ENCODE measurements at places on chromosomes 5 and 9.

GRCh38 chr9:109192732-109193361, 25.8 kb upstream of the FRRS1L start:
- no peak for DNase-seq

DNA sequence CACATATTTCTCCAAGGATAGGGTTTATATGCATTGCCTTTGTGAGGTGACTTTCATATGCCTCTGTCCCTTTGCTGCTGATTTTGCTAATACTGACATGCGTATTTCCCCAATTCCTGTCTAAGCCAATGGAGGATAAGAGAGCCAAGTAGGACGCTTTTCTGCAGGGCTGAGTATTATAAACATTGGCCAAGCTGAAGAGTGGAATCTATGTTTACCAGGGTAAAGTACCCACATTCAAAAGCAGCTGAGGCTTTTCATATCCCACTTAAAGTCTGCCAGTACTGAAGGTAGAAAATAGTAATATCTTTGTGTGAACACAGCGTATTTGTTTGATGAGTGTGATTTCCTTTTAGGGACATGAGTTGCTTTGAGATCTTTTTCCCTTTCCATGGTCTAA, 128.8 kb upstream of the GPR151 start:
- no peak for DNase-seq

DNA sequence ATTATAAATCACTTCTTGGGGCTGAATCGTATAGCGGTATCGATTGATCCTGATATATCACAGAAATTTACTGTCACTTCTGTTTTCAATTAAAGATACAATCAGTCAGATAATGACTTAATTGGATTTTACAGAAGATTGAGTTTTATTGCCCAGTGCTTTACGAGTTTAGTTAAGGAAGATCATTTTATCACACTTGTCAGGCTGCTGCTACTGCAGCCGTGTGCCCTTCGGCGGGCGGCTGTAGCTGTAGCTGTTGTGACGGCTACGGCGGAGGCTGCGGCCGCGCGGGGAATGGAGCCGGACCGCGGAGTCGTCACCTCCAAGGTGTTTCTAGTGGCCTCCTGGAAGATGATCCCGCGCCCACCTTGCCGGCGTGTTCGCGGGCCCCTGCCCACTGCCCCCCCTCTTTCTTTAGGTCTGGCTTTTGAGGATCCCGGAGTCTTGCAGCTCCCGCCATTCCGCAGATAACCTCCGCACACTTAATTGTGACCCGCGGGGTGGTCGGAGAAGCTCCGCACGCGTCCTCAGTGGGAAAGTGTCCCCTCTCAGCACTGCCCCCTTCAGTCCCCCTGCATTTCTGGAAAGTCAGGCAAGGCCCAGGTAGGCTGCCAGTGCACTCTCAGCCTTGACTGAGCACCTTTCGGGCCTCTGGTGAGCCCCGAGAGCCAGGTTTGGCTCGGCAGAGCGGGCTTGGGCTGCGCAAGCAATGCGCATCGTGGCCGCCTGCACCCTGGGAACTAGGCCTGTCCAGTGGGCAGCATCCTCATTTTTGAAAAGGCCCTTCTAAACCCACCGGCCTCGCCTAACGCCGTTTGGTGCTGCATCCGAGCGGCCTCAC, 6.9 kb upstream of the DMRT3 start:
- no peak for DNase-seq

- DNase-seq = no peak
Observed at GRCh38 chr5:107378218-107378899, 292.4 kb downstream of the EFNA5 start.

DNA sequence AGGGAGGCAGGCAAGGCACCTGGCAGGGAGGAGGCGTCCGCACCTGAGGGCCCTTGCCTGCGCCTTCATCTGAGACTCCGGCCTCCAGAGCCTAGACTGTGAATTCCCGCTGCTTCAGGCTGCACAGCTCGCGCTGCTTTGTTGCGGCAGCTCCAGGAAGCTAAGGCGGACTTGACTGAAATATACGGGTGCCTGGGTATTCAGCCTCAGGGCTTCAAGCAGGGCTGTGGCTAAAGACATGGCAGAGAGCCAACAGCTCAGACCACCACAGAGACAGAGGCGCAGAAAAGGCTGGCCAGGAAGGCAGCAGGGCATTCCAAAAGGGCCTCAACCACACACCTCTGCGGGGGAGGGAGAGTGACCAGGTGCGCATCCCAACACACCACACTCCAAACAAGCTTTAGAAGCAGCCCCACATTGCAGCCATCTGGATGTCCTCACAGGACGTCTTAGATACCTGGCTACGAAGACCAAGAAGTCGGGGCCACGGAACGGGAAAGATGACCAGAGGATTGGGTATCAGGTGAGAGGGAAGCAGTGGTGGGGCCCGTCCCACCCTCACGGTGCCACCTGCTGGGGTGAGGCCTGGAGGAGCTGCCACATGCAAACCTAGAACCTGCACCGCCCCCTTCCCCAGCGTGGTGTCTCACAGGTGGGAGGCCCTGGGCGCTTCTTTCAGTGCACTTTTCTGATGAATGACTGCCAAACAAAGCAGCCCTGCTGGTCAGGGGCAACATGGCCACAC, 1.7 kb upstream of the DPH7 start:
- no peak for DNase-seq

- no peak for DNase-seq
Observed at GRCh38 chr5:107574287-107574686, 96.5 kb downstream of the EFNA5 start.

GRCh38 chr5:2570586-2570985, 180.9 kb downstream of the IRX2 start:
- DNase-seq = no peak

- no peak for DNase-seq
Observed at GRCh38 chr5:40378396-40379177, 301.1 kb upstream of the PTGER4 start.

Data from stimulated activated CD4-positive, alpha-beta T cell treated with anti-CD3 and anti-CD28 coated beads, Interleukin-1b, Interleukin-23, amount 100 ng/mL, for 4 hours (primary cell).